ENCODE measurements at places on chromosomes 5 and 9. TPM values are rescaled to one million over a fixed set of nuclear protein-coding genes. Genes with fewer than 3 reads are reported as not detected.
A peak's percentile ranks its signal among the peaks of the same experiment; 100 is the strongest.

Gene IPO11
- 15.1 TPM for total RNA-seq

Gene TMOD1
- total RNA-seq, result 0.47 TPM

Gene SLC28A3
- total RNA-seq, result not detected

Gene AK8
- not detected for total RNA-seq

Gene THBS4
- total RNA-seq, result 0.47 TPM

Gene GFPT2
- total RNA-seq, result 1.1 TPM

Gene GLIPR2
- total RNA-seq, result 13.6 TPM

DNA sequence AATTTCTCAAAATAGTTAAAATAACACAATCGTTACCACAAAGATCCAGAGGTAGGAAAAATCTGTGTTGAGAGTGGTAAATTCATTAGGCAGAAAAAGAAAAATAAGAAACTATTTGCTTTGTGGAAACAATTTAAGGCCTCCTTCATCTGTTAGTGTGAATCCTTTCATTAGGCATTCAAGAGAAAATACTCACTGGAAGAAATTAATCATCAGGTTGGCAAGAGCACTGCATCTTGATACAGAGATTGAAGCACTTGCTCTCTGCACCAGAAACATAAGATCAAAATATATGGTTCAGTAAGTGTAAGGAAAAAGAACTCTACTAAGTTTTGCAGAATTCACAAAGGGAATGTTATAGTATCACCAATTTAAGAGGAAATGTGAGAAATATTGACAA, 44.4 kb downstream of the TTC39B start:
- no peak for DNase-seq

- no peak for DNase-seq
Observed at GRCh38 chr5:162657076-162657475, 589.5 kb downstream of the GABRG2 start.

DNA sequence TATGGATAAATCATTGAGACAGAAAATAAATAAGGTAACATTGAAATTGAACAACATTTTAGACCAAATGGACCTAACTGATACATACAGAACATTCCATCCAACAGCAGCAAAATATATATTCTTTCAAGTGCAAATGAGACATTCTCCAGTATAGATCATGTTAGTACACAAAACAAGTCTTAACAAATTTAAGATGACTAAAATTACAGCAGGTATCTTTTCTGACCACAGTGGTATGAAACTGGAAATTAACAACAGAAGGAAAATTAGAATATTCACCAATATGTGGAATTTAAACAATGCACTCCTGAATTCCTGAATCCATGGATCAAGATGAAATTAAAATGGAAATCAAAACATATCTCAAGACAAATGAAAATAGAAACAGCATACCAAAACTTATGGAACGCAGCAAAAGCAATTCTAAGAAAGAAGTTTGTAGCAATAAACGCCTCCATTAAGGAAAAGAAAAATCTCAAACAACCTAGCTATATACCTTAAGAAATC, 115.6 kb downstream of the ADAMTS12 start:
- DNase-seq, result no peak

- no peak for DNase-seq
Observed at GRCh38 chr5:1367149-1367548, 22.2 kb upstream of the CLPTM1L start.

DNA sequence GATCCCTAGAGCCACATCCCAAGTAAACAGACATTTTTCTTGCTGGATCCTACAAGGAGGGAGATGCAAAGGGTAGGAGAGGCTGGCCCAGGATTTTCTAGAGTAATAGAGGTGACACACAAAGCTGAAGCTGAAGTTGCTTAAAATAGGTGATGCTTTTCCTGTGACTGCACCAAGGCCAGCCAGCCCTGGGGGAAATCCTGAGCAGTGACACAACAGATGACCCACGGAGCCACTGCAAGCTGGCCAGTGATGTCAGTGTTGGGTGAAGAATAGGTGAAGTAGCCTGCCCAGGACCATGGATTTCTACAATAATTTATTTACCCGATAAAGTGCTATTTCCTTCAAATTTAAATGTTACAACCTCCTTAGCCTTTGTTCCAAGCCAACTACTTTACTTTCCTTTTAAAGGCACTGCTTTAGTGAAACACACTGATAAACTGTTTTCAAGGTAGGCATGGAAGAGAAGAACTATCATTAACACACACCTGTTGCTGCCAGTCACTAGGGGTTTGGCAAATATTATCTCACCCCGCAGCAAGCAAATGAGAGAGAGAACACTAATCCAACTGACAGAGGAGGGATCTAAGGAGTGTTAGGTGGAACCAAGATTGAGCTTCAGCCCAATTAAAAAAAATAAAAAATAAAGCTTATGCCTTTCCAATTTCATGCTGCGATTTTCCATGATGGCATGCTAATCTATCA, 123.5 kb downstream of the CTNND2 start:
- no peak for DNase-seq

GRCh38 chr5:173488144-173488543, 128.3 kb downstream of the BOD1 start:
- no peak for DNase-seq

DNA sequence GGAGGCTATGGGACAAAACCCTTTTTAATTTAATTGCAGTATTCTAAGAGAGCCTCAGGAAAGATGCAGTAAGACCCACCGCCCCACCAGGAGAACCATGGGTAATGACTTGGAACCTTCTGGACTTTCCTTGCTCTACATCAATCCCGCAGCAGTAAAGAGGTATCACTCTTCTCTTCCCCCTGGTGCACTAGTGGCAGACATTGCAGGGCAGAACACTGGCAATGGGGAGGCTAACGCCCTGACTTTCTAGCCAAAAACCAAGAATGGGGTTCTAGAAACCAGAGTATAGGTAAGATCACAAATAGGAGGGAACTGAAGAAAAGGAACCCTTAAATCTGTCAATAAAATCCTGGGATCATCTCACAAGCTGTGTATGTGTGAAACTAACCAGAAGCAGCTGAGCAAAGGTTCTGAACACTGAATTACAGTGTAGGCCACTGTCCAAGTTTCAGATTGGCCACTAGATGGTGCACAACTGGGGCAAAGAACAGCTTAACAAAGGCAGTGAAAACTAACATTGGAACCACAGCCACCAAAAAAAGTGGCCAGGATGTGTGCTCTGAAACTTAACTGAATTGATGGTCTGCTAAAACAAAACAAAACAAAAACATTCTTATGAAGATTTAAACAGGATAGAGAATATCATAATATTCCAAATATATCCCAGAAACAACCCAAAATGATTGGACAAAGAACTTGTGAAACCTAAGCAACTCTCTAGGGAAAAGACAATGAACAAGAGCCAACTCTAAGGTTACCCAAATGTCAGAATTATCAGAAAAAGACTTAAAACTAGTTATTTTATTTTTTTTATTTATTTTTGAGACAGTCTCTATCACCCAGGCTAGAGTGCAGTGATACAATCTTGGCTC, 6.6 kb upstream of the FAM151B start:
- DNase-seq, result peak; percentile 57

- no peak for DNase-seq
Observed at GRCh38 chr5:156715287-156715686, 134.8 kb upstream of the PPP1R2B start.

- no peak for DNase-seq
Observed at GRCh38 chr5:176466245-176466871, 18.2 kb downstream of the FAF2 start.

DNA sequence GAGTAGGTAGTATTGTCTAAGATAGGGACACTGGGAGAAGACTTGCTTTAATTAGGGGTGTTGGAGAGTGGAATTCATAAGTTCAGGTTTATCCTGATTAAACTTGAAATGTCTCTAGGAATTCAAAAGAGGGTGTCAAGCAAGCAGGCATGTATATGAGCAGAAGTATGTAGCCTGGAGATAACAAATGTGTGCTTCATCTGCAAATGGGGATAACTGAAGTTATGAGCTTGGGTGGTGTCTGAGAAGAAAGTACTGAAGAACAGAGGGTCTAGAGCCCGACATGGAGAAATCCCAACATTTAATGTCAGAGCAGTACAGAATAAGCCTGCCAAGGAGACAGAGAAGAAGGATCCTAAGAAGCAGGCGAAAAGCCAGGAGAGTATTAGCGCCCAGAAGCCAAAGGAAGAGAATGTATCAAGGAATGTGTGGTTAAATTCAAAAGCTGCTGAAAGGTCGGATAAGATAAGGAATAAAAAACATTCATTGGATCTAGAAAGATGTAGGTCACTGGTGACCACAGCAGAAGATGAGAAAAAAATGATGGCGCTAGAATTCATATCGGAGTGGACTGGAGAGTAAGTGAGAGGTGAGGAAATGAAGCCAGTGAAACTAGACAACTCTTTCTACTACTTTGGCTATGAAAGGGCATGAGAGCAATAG, 401.5 kb upstream of the PIK3R1 start:
- no peak for DNase-seq

DNA sequence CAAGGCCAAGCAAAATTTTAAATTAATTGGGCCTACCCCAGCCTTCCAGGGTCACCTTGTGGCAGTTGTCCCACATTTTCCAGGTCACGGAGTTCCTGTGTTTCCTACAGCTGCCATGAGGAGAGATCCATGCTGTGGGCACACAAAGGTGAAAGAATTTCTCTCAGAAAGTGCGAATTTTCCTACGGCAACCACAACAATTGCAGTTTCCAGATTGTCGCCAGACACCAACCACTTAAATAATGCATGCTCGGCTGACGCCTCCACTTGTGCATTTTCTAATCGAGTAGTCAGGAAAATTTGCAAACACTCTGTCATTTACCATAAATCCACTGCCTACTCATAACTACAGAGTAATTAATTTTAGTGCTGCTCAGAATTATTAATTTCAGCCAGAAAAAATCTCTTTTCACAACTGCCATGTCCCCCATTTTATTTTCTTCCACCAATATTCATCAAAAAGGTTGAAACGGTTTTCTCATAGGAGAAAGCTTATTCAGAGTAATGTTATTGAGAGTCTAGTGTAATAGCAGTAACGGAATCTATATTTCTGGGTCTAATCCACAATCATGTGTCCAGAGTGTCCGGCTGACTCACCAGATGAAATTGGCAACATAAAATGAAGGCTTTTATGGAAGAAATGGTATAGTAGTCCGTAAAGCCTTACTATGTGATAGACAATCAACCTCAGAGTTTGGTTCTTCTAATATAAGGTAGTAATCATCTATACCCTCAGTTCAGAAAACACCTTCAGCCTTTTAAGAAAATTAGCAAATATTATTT, 389.8 kb downstream of the NR2F1-AS1 start:
- no peak for DNase-seq

GRCh38 chr5:170482511-170482910, 21.3 kb upstream of the KCNIP1 start:
- no peak for DNase-seq

DNA sequence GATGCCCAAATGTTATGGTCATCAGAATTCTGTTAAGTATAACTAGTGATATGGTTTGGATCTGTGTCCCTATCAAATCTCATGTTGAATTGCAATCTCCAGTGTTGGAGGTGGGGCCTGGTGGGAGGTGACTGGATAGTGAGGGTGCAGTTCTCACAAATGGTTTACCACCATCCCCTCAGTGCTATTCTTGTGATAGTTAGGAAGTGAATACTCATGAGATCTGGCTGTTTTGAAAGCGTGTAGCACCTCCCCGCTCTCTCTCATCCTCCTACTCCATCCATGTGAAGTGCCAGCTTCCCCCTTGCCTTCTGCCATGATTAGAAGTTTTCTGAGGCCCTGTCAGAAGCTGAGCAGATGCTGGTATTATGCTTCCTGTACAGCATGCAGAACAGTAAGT, 359.5 kb downstream of the TMEM167A start:
- no peak for DNase-seq

Measured in CD4-positive, alpha-beta T cell (primary cell).